Left ventricle myocardium inferior (tissue), 1 donor: ENCODE measurements at places on chromosomes 13 and 19. TPM values are rescaled to one million over a fixed set of nuclear protein-coding genes. Genes with fewer than 3 reads are reported as not detected.

C1QTNF9B gene
- 2.1 TPM for total RNA-seq

IGFL1 gene
- not detected for total RNA-seq

CGB5 gene
- total RNA-seq = not detected

GNG8 gene
- not detected for total RNA-seq

SERP2 gene
- total RNA-seq = 13.0 TPM

ZNF573 gene
- 9.8 TPM for total RNA-seq

IGFL3 gene
- total RNA-seq = not detected

ZNF845 gene
- 3.5 TPM for total RNA-seq

CC2D1A gene
- total RNA-seq = 20.1 TPM

FFAR3 gene
- not detected for total RNA-seq

SOX1 gene
- not detected for total RNA-seq

ZSCAN4 gene
- total RNA-seq = not detected

RINL gene
- total RNA-seq = 3.7 TPM

STRN4 gene
- 52.7 TPM for total RNA-seq

FSTL3 gene
- 56.1 TPM for total RNA-seq

TMEM238 gene
- 0.69 TPM for total RNA-seq

CYP2A7 gene
- not detected for total RNA-seq

BCAM gene
- total RNA-seq = 91.9 TPM

KLC3 gene
- total RNA-seq = not detected

LRRC25 gene
- 2.4 TPM for total RNA-seq

TLE6 gene
- 1.3 TPM for total RNA-seq

ZNF540 gene
- 6.9 TPM for total RNA-seq

DPF1 gene
- total RNA-seq = 0.49 TPM

GRIN3B gene
- total RNA-seq = not detected

ZNF383 gene
- total RNA-seq = 8.9 TPM

PRKCG gene
- total RNA-seq = not detected

SPRED3 gene
- total RNA-seq = 0.71 TPM

FGF21 gene
- not detected for total RNA-seq

GAPDHS gene
- total RNA-seq = not detected

ACP5 gene
- total RNA-seq = 3.1 TPM

KLK4 gene
- not detected for total RNA-seq

EHD2 gene
- total RNA-seq = 48.2 TPM

RAB3A gene
- 37.4 TPM for total RNA-seq

FUT3 gene
- total RNA-seq = not detected

KLK2 gene
- not detected for total RNA-seq

NFKBIB gene
- total RNA-seq = 18.4 TPM

TEX29 gene
- total RNA-seq = not detected

DAND5 gene
- 12.7 TPM for total RNA-seq

CCNA1 gene
- not detected for total RNA-seq

CD37 gene
- 3.7 TPM for total RNA-seq

PCSK4 gene
- 1.3 TPM for total RNA-seq

TSKS gene
- 0.38 TPM for total RNA-seq

ZNF547 gene
- 3.6 TPM for total RNA-seq

IFNL1 gene
- total RNA-seq = not detected

PRTN3 gene
- total RNA-seq = not detected

C1QTNF9 gene
- 3.0 TPM for total RNA-seq

DNAAF3 gene
- 1.8 TPM for total RNA-seq

SIGLEC11 gene
- total RNA-seq = 0.55 TPM

SEMA6B gene
- total RNA-seq = 7.2 TPM

CATSPERD gene
- total RNA-seq = not detected

C5AR2 gene
- total RNA-seq = 0.38 TPM

ANO8 gene
- total RNA-seq = 6.8 TPM

F10 gene
- 3.5 TPM for total RNA-seq

HTR2A gene
- total RNA-seq = 0.11 TPM

CEACAM4 gene
- total RNA-seq = 0.25 TPM
